ENCODE measurements at places on chromosomes 1 and 21.

- no peak for DNase-seq
These were observed 24.2 kb downstream of the RSPH1 start for GRCh38 chr21:42471716-42472330.

DNA sequence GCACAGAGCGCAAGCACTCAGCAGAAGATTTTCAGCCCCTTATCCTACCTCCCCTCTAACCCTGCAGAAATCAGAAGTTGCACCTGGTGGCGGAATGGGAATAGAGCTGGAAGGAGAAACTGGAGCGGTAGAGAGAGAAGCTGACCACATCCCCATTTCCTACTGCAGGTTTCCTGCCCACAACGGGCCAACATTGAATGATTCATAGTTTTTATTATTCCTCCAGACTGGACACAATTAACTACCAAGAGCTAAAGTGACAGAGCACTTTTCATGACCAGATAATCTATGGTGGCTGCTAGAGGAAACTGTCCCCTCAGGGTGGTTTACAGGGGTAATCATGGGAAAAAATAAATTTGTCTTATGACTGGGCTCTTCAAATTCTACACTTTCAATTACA is 21.3 kb upstream of the LRRC8D start:
- no peak for DNase-seq

DNA sequence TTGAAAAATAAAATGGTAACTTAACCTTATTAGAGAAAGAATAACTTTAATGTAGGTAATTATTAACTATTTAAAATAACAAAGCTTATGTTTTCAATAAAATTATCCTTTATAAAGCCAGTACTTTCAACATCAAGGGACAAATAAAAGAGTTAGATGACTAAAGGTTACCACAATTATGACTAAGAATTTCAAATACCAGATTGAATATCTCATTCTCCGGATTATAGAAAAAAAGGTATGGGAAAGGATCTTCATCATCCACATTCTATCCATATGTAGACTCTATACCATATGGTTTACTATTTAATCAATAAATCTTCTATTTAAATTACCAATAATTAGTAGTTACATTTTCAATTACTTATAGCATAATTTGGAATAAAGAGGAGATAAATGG is 62.8 kb downstream of the TOR3A start:
- DNase-seq, result no peak

DNA sequence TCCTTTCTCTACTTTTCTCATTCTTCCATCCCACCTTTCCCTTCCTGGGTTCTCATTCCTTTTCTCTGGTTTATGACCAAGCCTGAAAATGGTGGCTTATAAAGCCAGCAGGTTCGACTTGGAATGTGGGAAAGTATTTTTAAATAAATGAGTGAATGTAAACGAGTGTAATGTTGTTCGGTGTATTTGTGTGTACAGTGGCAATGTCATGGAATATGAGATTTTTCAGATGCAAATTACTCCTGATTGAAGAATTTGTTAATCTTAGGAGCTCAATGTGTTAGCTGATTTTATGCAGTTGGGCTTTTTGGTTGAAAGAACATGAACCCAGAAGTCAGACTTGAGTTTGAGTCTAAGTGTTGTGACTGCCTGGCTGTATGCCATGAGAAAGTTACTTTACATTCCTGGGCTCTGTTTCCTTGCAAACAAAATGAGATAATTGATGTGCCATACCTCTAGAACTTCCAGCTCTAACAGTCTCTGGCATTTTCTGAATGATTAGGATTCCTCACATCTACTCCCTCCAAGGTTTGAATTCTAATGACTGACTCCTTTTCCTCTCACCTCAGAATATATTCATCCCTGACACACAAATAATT is 6.6 kb downstream of the SGIP1 start:
- DNase-seq, result no peak
